ENCODE measurements at places on chromosomes 12 and 14.
A peak's percentile ranks its signal among the peaks of the same experiment; 100 is the strongest.

DNA sequence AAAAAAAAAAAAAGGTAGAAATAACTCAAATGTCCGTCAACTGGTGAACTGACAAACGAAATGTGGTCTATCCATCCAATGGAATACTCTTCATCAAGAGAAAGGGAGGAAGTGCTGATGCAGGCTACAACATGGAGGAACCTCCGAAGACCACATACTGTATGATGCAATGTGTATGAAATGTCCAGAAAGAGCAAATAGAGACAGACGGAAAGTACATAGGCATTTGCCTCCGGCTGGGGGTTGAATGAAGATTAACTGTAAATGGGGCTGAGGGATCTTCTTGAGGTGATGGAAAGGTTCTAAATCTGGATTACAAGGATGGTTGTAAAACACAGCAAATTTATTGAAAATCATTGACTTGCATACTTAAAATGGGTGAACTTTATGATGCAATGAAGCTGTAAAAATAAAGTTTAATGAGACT lies 35.4 kb downstream of the DLK1 start:
- DNase-seq: no peak

GRCh38 chr14:72559202-72559601 lies 334.7 kb downstream of the DPF3 start:
- peak; percentile 24 for DNase-seq

GRCh38 chr14:101069666-101070362 lies 166.3 kb upstream of the RTL1 start:
- DNase-seq: no peak

- no peak for DNase-seq
These were observed 27.5 kb downstream of the CCDC91 start for GRCh38 chr12:28217805-28218204.

GRCh38 chr14:90455100-90455571 lies 58.3 kb downstream of the CALM1 start:
- DNase-seq: no peak

- no peak for DNase-seq
These were observed 826 bp upstream of the HOXC6 start for GRCh38 chr12:54027442-54027786.

DNA sequence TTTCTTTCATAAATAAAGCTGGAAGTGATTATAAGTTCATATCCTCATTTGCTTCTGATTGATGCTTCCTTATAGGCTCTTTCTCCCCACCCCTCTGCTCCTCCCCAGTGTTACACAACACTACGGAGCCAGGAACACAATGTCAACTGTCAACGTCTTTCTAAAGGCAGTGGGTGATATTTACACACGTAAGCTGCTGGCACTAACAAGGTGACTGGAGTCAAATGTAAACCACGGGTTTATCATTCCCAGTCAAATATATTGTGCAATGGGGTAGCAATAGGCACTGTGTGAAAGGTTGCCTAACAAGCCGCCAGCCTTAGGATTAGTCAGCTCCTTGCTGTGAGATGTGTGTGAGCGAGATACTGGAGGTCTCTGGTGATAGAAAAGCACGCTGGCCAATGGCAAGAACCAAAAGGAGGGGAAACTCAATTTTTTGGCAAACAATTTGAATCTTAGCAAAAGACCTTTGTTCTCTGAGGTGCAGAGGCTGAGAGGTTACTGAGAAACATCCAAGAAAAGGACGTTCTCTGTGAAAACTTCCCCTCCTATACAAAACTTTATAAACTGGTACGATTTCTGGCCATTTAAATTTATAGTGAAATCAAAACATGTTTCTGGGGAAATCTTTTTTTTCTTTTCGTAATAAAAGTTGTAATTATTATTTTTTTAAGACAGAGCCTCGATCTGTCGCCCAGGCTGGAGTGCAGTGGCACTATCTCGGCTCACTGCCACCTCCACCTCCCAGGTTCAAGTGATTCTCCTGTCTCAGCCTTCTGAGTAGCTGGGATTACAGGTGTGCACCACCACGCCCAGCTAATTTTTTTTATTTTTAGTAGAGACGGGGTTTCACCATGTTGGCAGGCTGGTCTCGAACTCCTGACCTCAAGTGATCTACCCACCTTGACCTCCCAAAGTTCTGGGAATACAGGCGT lies 22.3 kb upstream of the HECTD1 start:
- DNase-seq: peak; percentile 99

- DNase-seq: no peak
These were observed 48.4 kb upstream of the EML1 start for GRCh38 chr14:99744873-99745224.

DNA sequence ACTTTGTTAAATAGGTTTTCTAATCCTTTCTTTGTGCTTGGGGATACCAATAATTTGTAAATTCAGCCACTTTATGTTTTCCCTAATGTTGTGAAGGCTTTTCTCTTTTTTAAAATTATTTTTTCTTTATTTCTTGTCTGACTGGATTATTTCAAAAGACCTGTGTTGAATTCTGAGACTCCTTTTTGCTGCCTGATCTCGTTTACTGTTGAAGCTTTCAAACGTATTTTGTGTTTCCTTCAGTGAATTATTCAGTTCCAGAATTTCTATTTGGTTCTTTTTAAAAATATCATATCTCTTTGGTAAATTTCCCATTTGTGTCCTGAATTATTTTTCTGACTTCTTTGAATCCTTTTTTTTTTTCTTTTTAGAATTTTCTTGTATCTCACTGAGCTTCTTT lies 241.6 kb downstream of the LRIG3 start:
- no peak for DNase-seq

GRCh38 chr12:53205747-53206419 lies 1.2 kb downstream of the ITGB7 start:
- peak; percentile 81 for DNase-seq

DNA sequence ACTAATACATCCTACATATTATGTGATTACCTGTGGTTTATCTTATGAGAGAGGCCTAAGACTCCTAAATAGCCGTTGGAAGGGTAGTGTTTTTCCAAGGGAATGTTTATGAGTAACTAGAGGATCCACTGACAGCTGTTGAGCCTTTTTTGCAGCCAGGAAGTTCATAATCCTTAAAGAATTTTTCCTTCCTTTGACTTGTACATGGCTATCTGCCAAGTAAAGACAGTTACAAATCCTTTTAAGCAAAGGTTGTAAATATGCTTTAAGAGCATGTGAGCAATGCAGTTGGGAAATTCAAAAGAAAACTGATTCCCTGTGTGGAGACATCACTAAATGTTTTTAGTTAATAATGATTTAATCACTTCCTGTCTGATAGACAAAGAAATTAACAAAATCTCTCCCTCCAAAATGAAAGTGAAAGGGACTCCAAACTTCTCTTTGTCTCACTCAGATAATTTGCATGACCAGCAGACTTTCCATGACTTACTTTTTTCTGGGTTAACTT lies 333.8 kb downstream of the PDZRN4 start:
- peak; percentile 70 for DNase-seq

All from fibroblast of gingiva (primary cell).